Esophagus squamous epithelium (tissue), 5 donors: ENCODE measurements at places on chromosomes 13 and 19.

DNA sequence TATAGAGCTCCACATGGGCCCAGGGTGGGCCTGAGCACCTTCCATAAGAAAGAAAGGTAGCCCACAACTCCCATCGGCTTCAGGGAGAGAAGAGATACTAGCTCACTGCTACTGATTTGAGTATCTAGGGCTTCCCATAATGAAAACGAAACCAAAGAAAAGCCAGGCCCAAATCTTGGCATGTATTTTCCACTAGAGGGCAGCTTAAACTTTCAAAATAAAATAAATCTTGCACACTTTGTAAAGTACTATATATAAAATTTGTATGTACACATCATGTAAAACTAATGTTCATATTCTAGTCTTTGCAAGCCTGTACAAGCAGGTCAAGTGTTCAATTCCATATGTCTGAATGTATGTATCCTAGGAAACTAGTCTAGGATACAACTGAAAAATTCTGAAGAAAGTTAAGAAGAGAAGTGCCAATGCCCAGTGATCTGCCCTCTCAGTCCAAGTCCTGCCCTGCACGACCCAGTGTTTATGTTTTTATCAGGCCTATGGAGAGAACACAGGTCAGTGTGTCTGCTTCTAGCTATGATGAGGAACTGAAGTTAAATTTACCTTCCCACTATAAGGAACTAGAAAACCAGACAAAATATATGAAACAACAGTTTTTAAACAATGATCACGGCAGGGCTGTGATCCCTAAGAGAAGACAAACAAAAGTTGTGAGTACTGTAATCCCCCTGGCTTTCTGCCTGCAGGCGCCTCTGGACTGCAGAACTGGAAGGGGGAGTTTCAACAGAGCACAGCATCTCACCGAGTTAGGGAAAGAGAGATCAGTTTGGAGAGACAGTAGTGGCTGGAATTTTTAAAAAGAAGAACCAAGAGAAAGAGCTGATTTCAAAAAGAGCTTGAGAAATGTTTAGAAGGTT lies 475.7 kb downstream of the UQCRFS1 start:
- DNase-seq = no peak

GRCh38 chr19:37095859-37096258 lies 17.6 kb downstream of the ZNF420 start:
- DNase-seq = no peak

GRCh38 chr19:5585461-5586299 lies 17.9 kb upstream of the TINCR start:
- DNase-seq = no peak

DNA sequence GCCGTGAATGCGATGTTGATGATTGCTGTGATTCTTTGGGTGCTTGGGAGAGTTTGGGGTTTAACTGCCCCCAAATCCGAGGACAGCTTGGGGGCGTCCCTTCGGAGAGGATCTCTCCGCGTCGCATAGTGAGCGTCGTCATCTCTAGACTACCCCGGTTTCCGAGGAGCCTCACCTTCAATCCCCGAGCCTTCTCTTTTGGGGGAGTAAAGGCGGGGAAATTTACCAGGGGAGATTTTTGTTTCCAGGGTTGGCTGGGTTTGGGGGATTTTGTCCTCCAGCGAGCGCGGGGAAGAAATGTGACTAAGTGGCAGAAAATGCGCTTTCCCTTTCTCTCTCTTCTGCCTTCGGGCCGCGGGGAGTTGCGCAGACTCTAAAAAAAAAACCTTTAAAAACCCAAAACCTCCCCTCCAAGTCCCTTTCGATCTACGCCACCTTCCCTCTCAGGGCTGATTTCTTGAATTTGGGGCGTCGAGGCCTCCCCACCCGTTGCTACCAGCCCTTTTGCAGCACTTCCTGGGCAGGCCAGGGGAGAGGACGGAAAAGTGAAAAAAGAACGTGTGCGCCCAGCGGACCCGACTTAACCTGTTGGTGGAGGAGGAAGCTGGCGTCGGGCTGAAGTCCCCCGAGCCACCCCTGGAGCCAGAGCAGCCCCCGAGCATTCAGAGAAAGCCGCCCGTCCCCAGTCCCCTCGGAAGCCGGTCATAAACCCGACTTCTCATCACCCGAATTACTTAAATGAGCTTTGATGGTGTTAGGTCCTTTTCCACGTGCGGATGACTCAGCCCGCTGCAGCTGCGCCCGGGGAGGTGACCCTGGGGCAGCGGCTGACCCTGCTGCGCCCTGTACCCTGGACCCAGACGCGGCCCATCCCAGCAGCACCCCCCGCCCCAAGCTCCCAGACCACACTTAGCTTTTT lies 17.7 kb downstream of the NFIX start:
- no peak for DNase-seq

DNA sequence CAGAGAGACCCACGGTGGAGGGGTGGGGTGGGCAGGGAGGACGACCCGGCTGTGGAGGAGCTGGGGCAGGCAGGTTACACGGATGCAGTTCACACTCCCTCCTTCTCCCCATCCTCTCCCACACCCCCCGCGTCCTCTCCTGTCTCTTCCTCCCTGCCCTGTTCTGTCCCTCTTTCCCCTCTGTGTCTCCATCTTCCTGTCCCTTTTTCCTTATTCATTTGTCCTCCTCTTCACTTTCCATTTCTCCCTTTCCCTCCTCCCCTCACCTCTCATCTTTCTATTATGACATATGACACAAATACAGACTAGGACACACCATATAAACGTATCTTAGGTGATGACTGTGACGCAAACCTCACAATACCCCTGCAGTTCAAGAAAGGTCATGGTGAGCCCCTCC lies 96.6 kb downstream of the SCGB2B2 start:
- DNase-seq = no peak

GRCh38 chr19:17378271-17378670 lies 1.1 kb upstream of the PLVAP start:
- no peak for DNase-seq

DNA sequence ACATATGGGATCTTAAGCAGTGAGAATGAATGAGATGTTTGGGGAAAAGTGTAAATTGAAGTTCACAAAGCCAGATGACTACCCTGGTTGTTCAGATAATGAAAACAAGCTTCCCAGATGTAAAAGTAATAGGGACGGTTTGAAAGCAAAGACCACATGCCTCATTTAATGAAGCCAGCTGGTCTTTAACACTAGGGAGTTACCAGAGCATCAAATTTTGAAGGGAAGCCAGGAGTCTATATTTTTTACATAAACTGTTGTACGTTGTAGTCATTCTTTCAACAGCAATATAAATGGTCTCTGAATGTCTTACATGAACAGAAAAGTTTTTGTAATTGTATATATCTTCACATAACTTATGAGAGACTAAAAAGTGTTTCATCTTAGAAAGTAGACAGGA lies 2604.5 kb upstream of the PCDH20 start:
- no peak for DNase-seq

DNA sequence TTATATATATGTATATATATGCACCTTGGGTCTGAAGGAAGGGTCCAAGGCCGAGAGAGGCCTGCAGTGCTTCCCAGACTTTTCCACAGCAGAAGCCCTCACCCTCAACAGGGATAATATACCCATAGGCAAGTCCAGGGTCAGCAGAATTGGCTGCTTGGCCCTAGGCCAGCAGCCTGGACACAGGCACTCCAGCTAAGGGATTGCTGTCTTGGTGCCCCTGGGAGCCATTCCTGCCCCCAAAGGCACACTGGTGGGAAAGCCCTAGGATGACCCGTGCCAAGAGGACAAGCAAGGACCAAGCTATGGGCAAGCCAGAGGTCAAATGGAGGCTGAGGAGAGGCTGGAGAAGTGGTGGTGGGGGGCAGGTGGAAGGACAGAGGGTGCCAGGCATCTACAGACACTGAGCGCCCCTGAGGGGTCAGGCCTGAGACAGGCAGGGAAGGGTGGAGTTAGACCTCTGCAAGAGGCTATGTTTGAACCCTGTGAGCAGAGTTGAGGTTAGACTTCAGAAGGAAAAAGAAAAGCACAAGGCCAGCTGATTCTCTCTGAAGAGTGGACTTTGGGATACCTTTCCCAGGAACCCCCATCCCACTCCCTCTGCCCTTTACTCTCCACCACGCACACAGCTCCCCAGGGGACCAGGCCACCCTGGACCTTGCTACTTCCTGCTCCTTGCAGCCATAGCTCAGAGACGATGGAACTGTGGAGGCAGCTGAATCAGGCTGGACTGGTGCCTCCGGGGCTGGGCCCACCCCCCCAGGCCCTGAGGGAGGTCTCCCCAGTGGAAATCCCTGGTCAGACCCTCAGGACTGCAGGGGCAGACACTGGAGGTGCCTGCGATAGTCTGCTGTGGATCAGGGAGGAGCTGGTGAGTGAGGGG lies at the start of gene ERICH4:
TSS of gene ERICH4 (plus strand) at position 684 of the 883 bp plus-strand sequence. CDS start at position 698, 14 bp downstream.
- no peak for DNase-seq

DNA sequence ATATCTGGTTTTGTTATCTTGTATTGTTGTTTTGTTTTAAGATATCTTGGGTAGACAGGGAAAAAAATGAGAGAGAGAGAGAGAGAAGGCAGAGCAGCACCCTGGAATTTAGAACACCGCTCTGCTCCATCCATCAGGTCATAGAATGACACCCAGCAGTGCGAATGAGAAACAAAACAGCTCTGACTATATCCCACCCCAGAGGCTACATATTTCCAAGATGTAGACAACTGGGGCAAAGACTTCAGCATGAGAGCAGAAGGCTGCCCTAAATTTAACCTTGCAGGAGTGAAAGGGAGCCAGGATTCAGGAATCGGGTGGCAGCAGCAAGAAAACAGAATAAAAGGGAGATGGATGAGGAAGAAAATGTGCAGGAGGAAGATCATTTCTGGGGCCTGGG lies 46.5 kb downstream of the TNFSF13B start:
- DNase-seq = no peak

GRCh38 chr13:29964181-29964845 lies 113.9 kb upstream of the UBL3 start:
- DNase-seq = no peak

DNA sequence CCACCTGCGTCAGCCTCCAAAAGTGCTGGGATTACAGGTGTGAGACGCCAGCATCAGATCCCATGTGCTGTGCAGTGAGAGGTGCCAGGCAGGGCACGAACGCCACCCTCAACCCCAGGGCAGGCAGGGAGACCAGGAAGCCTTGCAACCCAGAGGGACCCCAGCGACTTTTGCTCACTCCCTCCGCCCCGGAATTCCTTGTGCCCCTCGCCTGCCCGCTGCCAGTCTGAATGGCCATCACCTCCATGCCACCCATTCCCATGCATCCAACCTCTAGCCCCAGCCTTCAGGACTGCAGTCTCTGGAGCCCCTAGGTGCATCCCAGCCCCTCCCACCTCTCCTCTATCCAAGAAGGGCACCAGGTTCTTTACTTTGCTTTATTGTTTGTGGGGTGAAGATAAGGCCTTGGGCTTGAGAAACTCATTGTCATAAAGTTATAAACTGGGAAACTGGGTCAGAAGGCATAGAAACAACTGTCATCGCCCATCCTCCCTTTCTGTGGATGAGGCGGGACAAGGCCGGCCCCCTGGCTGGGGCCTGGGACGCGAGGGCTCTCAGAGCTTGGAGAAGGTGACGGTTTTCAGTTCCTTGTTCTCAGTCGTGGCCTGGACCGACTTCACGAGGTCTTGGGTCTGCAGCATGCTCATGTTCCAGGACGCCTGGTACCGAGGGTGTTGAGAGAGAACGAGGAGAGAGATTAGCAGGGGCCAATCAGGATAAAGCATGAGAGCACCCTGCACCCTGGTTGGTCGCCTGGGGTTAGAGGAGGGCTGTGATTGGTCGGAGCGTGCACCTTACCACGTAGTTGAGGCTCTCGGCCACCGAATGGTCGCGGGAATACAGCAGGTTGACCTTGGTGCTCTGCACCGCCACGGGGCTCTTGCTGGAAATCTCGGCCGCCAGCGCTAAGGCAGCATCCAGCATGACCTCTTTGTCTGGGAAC lies 2.6 kb upstream of the LGALS4 start:
- DNase-seq = no peak
